ENCODE measurements at places on chromosomes 4 and X.

DNA sequence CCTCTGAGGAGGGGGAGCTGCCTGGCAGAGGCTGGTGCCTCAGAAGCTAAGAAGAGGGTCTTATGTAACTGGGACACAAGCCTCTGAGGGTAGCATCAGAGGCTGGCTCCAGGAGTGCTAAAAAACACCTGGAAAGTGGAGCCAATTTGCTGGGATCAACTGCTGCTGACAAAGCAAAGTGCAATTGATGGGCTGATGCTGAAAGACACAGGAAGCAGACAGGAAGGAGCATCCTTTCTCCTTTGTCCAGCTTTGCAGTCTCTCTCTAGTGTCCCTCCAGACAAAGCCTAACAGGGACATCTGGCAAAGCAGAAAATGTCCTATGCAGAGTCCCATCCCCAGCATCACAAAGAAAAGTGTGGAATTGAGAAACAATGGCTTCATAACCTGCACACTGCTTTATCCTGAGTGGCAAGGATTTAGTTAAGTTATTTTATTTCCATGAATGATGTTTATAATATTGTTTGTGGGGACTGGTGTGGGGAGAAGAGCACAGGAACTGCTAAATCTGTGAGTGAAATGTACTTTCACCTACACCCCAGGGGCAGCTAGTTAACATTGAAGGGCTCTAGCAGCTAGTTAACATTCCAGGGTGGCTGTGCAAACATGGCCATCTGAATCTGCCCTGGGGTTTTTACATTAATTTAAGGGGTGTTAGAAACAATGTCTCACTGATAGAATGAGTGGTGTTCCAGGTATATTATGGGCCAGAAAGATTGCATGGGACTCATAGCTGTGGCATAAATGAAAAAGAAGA lies 25.6 kb upstream of the MBTPS2 start:
- no peak for DNase-seq

GRCh38 chr4:120718979-120719566 lies 203.5 kb downstream of the PRDM5 start:
- no peak for DNase-seq

GRCh38 chr4:71292228-71292627 lies 46.6 kb upstream of the SLC4A4 start:
- no peak for DNase-seq

- DNase-seq = no peak
Observed at GRCh38 chr4:103918214-103918613, 198.4 kb upstream of the TACR3 start.

- no peak for DNase-seq
Observed at GRCh38 chr4:158667651-158668198, 4.0 kb downstream of the C4orf46 start.

Data from stimulated activated CD4-positive, alpha-beta T cell treated with anti-CD3 and anti-CD28 coated beads, Interleukin-1b, Interleukin-23, amount 100 ng/mL, for 24 hours (primary cell).